ENCODE measurements at places on chromosomes 12 and 14.

DNA sequence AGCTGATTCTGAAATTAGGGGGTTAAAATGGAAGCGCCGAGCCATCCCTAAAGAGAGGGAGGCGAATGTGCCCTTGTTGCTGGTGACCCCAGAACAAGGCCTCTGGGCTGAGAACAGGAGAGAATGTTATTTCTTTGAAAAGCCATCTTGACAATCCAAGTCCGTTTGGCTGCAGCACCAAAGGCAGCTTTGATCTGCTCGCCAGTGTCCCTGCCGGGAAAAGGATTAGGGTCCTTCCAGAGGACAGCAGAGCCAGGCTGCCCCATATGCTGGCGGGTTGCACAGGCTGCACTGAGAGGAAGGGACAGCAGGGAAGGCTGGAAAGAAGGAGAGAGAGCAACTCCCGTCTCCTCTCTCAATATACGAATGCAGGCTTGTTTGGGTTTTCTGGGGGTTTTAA lies 141.7 kb downstream of the TMEM132C start:
- DNase-seq, result no peak

DNA sequence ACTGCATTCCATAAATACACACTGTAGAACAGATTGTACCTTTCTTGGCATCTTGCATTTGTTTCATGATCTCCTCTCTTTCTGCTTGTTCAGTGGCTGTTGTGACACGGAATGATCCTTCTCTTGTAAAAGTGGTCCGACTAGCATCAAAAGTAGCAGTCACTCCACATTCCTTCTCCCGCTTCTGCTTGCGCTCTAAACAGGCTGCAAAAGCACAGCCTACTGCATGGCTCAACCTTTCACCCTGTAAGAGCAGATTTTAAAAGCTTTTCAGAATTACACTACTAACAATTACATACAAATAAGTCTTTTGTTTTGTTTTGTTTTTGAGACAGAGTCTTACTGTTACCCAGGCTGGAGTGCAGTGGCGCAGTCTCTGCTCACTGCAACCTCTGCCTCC lies 49.8 kb downstream of the PAPLN start:
- DNase-seq, result no peak

- no peak for DNase-seq
Measured at GRCh38 chr14:95756751-95757150, 42.8 kb upstream of the TCL1A start.

DNA sequence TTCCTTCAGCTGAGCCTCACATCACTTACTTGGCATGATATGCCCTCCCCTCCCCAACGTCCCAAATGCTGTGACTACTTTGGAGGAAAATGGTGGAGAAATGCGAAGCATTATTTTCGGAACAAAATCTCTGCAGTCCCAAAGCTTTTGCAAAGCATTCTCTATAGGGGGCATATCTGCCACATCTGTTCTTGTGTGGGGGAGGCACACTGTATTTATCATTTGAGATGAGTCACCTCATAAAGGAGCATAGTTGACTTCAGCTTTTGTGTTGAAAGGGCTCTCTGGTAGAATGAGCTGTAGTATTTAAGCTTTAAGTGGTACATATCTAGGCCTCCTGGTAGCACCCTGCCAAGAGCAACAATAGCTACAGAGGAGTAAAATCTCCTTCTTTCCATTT lies 447.5 kb downstream of the ADAMTS20 start:
- DNase-seq, result no peak

GRCh38 chr12:8638951-8639350 lies 23.7 kb downstream of the MFAP5 start:
- DNase-seq, result no peak

DNA sequence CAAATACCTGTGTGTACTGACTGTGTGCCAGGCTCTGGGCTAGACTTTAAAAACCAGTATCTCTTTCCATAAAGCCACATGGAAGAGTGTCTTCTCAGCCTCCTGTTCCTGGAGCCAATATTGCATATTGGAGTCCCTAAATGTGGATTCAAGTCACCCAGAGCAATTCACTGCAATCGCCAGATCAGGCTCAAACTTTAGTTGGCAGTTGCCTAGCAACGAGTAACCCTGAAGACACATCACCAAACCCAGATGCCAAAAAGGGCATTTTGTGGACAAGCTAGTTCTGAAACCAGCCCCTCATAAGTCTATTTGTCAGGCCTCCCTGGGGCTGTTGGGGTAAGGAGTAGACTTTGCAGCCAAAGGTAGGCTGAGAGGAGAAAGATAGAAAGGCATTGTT lies 13.7 kb downstream of the DPF3 start:
- DNase-seq, result no peak

DNA sequence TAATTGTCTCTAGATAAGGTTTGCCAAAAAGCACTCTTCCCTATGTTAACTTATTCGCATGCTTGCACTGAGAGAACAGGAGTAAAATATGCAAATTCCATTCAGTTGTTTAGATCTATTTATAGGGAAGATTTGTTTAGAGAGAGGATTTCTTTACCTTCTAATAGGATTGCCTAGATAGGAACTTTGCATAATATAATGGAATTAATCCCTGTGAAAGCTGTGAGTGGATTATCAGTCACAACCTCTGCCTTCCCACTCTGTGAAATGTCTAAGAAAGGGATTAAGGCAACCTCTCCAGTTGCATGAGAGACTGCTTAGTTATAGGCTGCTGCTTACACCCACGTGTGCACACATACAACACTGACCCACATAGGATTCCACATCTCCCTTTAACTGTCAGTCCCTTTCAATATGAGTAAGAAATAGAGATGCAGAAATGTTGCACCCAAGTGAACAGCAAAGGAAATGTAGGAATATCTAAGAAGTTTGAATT lies 83.2 kb downstream of the ALG10B start:
- no peak for DNase-seq

DNA sequence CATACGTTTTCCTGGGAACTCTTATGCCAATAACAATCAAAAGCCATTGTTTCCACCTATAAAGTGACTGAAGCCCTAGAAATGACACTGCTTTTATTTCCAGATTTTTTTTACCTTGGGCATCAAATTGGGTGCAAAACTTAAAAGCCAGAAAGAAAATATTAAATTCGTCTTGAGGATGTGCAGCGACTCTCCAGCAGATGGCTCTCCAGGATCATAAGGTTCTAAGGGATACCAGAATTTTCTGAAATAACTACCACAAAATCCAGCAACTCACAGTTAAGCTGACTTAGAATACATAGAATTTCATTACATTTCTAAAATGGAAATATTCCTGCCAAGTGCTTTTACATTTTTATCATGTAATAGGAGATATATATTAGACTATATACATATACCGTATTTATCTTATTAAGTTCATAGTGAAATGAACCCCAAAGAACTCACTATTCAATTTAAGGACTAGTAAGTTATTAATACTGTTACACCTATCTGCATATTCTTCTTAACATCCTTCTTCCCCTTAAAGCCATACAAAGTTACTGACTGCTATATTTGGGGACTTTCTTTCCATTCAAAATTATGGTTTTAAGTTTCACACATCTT lies 44.0 kb downstream of the ARMH4 start:
- no peak for DNase-seq

- DNase-seq, result no peak
Measured at GRCh38 chr14:57845316-57845715, 20.6 kb downstream of the SLC35F4 start.

- DNase-seq, result no peak
Measured at GRCh38 chr12:120261951-120262851, 3.3 kb downstream of the PXN start.

DNA sequence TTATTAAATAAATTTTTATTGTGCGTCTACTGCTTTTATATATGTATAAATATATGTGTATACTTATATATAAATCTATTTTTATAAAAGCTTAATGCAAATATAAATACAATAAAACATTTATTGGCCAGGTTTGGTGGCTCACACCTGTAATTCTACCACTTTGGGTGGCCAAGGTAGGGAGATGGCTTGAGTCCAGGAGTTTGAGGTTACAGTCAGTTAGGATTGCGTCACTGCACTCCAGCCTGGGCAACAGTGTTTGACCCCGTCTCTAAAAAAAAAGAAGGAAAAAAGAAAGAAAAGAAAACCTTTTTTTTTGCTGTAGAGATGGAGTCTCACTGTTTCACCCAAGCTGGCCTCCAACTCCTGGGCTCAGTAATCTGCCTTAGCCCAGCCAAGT lies 20.9 kb downstream of the ACTR6 start:
- DNase-seq, result no peak

- DNase-seq, result no peak
Measured at GRCh38 chr12:131371401-131372170, 339.3 kb upstream of the SFSWAP start.

DNA sequence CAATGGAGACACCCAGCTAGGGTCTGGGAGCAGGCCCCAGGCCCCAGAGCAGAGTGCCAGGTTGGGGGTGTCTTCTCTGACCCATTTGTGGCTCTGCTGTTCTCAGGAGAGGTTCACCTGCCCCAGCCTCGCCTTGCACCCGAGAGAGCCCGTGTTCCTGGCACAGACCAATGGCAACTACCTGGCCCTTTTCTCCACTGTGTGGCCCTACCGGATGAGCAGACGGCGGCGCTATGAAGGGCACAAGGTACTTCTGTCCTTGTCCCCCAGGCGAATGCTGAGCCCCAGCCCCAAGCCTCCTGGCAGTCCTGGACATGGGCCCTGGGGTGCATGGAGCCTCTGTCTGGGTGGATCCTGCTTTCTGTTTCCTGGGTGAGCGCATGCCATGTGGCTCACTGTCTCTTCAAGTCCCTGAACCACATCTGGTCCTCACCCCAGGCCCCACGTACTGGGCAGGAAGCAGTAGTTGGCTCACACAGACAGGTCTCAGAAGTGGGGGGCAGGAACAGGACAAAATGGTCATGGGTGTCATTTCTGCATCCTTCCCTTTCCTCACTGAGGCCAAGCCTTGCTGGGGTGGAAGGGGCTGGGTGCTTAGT lies 58.2 kb downstream of the BEGAIN start:
- no peak for DNase-seq

DNA sequence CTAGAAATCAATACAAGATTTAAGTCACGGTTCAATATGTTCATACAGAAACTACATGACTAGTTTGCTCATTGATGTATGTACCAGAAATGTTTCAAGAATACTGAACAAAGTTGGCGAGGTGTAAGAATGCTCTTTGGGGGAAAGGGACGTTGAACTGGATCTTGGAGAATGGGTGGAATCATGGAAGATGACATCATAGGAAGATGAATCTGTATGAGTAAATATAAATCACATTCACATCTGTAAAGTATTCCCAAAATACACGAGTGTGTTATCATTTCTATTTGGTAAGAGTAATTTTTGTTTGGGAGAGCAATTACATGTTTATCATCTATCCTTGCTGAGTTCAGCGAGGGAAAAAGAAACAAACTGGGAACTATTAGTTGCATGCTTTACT lies 162.2 kb upstream of the TMTC1 start:
- no peak for DNase-seq

DNA sequence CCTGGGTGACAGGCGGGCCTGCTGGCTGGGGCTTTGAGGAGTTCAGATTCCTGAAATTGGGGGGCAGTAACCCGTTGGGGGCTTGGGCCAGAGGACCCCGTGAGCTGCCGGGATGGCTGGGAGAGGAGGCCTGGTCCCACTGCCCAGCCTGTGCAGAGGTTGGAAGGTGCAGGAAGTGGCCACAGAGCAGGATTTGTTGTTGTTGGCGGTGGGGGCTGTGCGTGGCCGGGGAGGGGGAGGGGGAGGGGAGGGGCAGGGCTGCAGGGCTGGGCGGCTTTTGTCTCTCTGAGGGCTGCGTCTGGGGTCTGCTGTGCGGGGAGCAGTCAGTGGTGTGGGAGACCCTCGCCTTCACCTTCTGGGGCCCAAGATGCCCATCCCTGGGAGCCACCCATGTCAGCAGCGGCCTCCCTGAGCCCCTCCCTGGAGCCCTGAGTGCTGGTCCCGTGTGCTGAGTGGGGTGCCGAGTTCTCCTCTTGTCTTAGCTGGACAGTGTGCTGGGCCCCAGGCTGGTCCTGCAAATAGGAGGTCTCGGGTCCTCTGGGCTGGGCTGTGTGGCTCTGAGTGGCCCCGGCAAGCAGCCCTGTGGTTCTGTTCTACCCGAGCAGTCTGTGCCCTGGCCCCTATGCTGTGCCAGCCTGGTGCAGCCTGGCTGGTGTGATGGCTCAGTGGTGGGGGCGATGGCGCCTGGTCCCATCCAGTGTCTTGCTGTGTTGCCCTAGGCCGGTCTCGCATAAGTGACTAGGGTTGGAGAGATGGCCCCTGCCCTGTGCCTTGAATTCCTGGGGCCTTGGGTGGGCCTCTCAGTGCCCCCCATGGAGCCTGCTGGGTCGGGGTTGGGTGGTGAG lies 10.3 kb downstream of the KIF26A start:
- DNase-seq, result no peak

DNA sequence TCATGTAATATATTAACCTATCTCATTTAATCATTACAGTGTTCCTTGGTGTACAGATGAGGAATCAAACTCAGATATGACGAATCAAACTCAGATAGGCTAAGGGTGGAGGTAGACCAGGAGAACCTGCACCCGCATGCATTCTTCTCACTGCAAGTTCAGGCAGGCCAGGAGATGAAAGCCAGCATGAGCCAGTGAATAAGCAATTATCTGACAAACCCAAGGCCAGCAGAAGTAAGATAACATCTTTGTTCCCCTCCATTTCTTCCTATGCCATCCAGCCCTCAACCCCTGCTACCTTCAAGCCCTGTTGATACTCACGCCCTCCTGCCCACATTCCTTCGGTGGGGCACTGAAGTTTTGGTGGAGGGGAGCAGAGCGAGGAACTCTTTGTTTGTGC lies 152.2 kb downstream of the ETV6 start:
- DNase-seq, result no peak

DNA sequence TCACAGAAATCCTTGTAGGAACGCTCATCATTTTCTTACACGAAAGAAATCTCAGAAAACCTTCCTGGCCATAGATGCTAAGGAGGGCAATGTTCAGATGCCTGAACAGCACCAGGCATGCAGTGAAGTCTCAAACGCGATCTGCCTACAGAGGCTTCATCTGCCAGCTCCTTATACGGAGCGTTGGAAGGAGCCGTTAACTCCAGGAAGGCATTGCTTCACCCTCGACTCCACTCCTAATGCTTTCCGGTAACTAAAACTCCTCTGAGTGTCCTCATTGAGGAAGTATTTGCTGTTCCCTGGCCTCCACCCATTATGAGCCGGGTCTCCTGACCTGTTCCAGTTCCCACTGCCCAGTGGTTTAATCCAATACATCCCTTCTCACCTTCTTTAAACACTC lies 502.7 kb downstream of the BCL11B start:
- no peak for DNase-seq

GRCh38 chr12:7985802-7986418 lies 46.6 kb upstream of the FOXJ2 start:
- no peak for DNase-seq

GRCh38 chr14:104421401-104421821 lies 158.2 kb upstream of the C14orf180 start:
- no peak for DNase-seq

- no peak for DNase-seq
Measured at GRCh38 chr14:68047906-68048305, 228.3 kb downstream of the RAD51B start.

- DNase-seq, result no peak
Measured at GRCh38 chr14:75812622-75813021, 151.6 kb downstream of the TTLL5 start.
